ENCODE measurements at places on chromosomes 1 and 21.

DNA sequence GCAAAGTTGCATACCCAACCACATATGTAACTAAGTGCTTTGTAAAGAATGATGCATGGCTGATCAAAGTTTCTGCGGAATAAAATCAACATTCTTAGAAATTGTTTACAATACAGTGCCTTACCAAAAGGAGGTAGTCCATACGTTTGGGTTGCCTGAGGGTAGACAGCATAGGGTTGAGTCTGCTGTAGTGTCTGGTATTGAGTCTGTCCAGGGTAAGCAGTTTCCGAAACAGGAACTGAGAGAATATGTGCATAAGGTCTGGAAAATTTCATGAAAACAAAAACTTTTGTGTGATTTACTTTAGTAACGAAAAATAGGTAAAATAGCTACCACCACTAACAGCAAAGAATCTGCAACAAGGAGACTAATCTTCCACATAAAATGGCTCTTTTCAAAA is 53.0 kb downstream of the EYA3 start:
- DNase-seq: no peak

- no peak for DNase-seq
Measured at GRCh38 chr1:7482772-7483495, 288.2 kb upstream of the VAMP3 start.

GRCh38 chr1:179175011-179175841 is 54.3 kb downstream of the ABL2 start:
- no peak for DNase-seq

DNA sequence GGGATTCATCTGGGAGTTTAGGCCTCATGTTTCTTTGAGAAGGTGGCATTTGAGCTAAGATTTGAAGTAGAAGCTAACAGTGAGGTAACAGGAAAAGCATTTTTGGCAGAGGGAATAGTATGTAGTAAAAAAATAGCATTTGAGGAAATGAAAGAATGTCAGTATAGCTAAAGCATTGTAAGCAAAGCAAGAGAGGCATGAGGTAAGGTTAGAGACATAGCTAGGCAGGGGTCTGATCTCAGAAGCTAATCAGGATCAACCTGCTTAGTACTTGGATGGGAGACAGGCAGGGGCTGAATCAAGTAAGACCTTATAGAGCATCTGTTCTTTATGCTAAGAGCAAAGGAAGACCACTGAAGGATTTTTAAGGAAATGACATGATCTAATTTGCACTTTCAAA is 4.0 kb downstream of the POLR3C start:
- DNase-seq: no peak

- DNase-seq: no peak
Measured at GRCh38 chr21:28937737-28938136, 54.9 kb downstream of the LTN1 start.

GRCh38 chr1:11691302-11691914 is at the start of gene DRAXIN:
DRAXIN (plus strand) TSS chr1:11691710; CDS start chr1:11706259, 14,549 bp downstream.
- DNase-seq: no peak

- no peak for DNase-seq
Measured at GRCh38 chr1:16921391-16922185, at the start of gene CROCC. CROCC (plus strand) TSS chr1:16921931; CDS start chr1:16922019, 88 bp downstream.

GRCh38 chr1:81351864-81352263 is 448.9 kb upstream of the ADGRL2 start:
- DNase-seq: no peak

GRCh38 chr1:171784784-171785183 is 3.3 kb downstream of the METTL13 start:
- DNase-seq: no peak

GRCh38 chr1:94236630-94237290 is 624 bp downstream of the ARHGAP29 start:
- no peak for DNase-seq

DNA sequence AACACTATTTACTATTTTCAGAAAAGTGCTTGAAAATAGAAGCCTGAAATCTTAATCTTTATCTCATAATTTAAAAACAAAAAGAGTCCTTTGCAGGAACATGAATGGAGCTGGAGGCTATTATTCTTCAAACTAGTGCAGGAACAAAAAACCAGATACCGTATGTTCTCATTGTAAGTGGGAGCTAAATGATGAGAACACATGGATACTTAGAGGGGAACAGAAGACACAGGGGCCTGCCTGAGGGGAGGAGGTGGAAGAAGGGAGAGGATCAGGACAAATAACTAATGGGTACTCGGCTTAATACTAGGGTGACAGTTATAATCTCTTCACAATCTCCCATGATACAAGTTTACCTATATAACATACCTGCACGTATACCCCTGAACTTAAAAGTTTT is 176.3 kb downstream of the SDCCAG8 start:
- DNase-seq: no peak

All from stimulated activated CD8-positive, alpha-beta memory T cell treated with anti-CD3 and anti-CD28 coated beads, Interleukin-15, amount 100 ng/mL, for 4 hours (primary cell).